ENCODE measurements at places on chromosomes 7 and 10.

- no peak for DNase-seq
These were observed 260.3 kb downstream of the SNX13 start for GRCh38 chr7:17680026-17680425.

GRCh38 chr7:146720195-146720594, 603.6 kb downstream of the CNTNAP2 start:
- no peak for DNase-seq

GRCh38 chr10:62186999-62187675, 81.5 kb downstream of the RTKN2 start:
- DNase-seq, result no peak

- no peak for DNase-seq
These were observed 11.6 kb upstream of the TYSND1 start for GRCh38 chr10:70158113-70158512.

DNA sequence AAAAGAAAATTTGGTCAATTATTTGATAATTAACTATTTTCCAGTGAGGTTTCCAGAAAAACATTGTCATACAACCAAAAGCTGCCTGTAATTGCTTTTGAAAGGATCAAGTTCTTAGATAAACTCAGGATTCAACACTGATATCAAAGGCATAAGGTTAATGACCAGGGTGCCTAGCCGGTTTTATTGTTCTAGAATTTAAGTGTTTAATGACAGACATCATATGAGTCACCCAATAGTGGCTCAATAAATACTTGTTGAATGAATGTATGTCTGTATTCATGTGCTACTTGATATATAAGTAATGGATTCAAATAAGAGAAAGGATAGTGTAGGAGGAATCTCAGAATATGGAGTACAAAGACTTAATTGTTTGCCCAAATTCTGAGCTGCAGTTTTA, 196.1 kb upstream of the LRGUK start:
- DNase-seq, result no peak

DNA sequence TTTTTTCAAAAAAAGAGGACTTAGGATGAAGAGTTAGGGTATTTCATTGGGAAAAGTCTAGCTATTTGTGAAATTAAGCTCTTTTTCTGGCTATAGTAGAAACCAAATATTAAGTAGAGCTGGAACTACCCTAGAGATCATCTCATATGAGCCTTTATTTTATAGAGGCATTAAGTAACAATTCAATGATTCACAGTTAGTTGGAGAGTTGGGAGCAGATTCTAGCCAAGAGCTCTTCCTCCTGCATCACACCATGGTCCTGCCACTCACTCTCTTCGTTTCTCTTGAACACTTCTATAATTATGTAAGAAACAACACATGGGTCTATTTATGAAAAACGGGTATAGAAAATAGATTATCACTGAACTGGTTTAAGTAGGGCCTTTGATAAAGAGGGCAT, 76.1 kb upstream of the ANK3 start:
- DNase-seq, result no peak

- DNase-seq, result no peak
These were observed 222.9 kb upstream of the CELF2 start for GRCh38 chr10:10794791-10795191.

GRCh38 chr10:72913287-72913686, 19.7 kb downstream of the OIT3 start:
- DNase-seq, result no peak

- no peak for DNase-seq
These were observed 701.4 kb downstream of the SUGCT start for GRCh38 chr7:40836218-40836617.

DNA sequence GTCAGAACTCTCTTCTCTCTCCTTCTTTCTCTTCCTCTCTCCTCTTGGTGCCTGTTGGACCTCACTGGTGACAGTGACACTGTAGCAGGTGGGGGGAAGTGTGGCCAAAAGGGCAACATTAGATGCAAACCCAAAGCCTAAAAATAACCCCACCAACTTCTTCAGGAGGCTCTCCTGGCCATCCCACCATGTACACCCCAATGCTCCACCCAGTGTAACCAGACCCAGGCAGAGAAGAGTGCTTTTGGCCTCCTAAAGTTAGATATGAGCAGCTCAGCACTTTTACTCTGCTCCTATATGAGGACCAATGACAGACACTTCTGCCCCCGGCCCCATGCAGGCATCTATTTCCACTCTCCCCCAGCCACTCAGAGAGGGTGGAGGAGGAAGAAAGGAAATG, 5.5 kb downstream of the MYOZ1 start:
- no peak for DNase-seq

DNA sequence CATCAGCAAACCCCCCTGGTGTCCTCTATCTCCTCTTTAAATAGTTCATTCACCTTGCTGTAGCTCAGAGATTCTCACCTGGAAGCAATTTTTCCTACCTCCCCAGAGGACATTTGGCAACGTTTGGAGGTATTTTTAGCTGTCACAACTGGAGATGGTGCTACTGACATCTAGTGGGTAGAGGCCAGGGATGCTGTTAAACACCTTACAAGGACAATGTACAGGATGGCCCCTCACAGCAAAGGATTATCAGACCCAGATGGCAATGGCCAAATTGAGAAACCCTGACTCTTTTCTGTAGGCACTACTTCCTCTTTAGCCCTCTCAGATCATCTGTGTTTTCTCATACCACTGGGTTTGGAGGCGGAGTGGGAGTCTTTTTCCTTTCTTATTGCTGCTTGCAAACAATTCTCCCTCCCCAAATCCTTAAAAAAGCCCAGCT, 13.2 kb upstream of the TRA2A start:
- DNase-seq, result no peak
